ENCODE measurements at places on chromosomes 1 and 21.

GRCh38 chr1:1799716-1800115 is 21.4 kb upstream of the NADK start:
- DNase-seq: no peak

GRCh38 chr1:199789141-199789540 is 238.4 kb upstream of the NR5A2 start:
- no peak for DNase-seq

GRCh38 chr1:244163861-244164510 is 112.9 kb downstream of the ZBTB18 start:
- no peak for DNase-seq

- no peak for DNase-seq
Observed at GRCh38 chr21:15343066-15343465, 278.3 kb upstream of the NRIP1 start.

- no peak for DNase-seq
Observed at GRCh38 chr21:33662046-33662445, 19.7 kb downstream of the ITSN1 start.

- DNase-seq: peak; percentile 22
Observed at GRCh38 chr1:201348211-201348566, 29.3 kb downstream of the TNNT2 start.

GRCh38 chr1:235972311-235972689 is 92.6 kb downstream of the NID1 start:
- DNase-seq: no peak

DNA sequence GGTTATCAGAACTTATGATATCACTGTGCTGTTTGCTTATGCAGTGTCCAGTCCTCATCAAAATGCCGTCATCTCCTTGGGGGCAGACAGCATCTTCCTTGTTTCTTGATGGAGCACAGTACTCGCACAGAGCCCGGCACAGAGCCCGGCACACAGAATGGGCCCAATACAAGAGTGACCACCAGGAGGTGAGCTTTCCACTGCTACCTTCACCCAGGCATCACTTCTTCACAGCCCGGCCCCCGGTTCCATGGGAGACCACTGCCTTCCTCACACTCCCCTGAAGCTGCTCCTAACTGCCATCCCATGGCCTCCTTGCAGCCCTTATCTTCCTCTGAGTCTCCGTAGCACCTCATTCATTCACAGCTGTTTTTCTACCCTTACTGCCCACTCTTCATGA is 94.0 kb downstream of the TNR start:
- no peak for DNase-seq

- DNase-seq: no peak
Observed at GRCh38 chr1:28871631-28872401, 42.6 kb upstream of the EPB41 start.

DNA sequence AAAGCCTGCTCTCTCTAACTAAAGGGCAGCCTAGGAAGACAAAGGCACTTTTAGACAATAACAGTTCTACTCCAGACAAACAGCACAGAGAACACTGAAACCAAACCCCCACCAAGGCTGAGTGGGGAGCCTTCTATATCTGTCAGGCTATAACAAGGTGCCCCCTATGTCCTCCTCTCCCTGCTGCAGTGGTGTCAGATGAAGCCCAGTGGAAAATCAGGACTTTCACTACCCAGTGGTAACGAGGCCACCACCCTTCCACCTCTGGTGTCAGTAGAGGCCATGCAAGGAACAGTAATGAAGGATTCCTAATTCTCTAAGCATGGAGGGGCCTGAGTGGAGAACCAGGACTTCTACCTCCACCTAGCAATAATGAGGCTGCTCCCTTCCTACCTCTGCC is 83.7 kb downstream of the ZSWIM5 start:
- DNase-seq: no peak

DNA sequence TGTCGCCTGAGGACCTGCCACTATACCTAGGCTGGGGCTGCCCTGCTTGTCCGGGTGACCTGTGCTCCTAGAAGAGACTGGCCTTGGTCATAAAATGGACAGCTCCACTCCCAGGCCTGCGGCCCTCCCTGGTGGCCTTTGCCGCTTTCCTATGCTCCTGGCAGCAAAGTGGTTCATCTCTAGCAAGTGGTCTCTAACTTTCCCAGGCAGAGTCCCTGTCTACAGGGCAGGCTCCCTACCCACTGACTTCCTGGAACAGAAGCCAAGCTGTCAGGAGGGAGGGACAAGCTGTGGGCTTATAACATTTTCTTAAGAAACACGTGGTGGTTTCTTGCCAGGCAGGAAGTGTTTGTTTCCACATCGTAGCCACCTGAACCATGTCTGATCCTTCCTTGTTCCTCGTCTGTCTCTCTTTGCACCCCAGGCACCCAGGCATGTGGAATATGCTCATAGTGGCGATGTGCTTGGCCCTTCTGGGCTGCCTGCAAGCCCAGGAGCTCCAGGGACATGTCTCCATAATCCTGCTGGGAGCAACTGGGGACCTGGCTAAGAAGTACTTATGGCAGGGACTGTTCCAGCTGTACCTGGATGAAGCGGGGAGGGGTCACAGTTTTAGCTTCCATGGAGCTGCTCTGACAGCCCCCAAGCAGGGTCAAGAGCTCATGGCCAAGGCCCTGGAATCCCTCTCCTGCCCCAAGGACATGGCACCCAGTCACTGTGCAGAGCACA is 10.1 kb downstream of the H6PD start:
- no peak for DNase-seq

- no peak for DNase-seq
Observed at GRCh38 chr1:151222130-151222529, 23.8 kb downstream of the PIP5K1A start.

- DNase-seq: no peak
Observed at GRCh38 chr1:74822851-74823401, 90.0 kb downstream of the TYW3 start.

- no peak for DNase-seq
Observed at GRCh38 chr1:6578624-6579373, 995 bp upstream of the ZBTB48 start.

DNA sequence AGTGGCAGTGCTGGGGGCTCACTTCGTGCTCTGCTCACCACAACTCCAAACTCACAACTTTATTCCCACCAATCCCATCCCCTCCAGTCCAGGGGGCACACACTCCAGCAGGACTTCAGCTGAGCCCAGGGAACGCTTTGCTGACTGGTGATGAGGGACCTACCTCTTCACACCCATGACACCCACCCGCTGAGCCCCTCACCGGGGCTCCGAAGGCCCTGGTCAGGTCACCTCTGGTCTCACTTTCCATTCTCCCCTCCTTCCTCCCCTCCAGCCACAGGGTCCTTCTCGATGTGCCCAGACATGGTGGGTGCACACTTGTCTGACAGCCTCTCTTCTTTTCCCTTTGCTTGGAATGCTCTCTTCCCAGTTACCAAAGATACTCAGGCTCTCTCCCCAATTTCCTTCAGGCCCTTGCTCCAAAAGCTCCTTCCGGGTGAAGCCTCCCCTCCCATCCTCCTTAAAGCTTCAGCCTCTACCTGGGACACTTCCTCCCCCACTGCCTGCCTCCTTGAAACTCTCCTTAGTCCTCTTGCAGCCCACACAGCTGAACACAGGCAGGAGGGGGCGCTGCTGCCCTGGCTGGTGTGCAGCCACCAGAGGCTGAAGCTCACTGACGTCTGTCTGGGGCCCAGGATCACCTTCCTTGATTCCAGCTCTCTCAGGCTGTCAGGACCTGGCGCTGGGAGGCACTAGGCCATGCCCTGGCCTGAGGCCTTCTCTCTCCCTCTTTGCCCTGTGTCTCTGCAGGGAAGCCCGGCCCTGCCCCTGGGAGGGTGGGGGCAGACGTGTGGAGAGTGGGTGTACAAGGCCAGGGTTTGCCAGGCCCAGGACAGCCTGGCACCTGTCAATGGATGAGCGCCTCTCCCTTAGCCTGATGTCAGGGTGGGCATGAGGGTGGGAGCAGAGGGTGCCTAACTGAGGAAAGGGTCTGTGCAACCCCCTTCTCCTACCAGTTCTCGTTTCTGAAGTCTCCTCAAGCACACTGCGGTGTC is 1.6 kb downstream of the KCNE1 start:
- peak; percentile 53 for DNase-seq

DNA sequence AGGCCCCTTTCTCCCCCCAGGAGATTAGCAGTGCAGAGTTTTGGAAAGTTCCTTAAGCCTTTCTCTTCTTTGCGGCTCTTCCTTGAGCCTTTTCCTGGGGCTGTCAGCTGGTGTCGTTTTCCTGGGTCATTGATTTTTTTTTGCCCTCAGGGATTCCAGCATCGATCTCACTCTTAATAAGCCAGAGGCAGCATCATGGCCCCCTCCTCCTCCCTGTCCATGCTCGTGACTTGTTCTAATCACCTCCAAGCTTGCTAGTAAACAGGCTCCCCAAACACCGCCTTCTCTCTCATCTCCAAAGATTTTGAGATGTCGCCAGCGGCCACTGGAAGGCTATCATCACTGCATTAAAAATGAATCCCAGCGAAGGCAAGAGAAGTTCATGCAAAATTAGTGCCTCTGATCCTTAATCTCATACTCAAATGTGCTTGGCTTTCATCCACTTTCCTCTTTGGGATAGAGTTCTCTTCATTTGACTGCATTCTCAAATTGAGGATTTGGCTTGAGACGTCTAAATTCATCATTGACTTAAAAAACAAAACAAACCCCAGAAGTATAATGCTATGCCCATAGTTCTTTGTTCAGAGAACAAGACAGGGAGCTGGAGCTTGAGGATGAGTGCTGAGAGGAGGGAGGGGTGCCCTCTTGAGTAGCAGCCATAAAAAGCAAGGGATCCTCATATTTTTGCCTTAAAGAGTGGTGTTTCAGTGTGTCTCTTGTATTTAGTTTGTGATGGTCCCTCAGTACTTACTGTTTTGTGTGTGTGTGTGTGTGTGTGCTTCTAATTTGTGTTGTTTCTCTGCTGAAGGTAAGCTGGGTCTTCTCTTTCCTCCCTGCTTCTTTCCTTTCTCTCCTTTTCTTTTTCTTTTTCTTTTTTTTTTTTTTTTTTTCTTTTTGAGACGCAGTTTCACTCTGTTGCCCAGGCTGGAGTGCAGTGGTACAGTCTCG is 3.2 kb downstream of the EVA1C start:
- no peak for DNase-seq

DNA sequence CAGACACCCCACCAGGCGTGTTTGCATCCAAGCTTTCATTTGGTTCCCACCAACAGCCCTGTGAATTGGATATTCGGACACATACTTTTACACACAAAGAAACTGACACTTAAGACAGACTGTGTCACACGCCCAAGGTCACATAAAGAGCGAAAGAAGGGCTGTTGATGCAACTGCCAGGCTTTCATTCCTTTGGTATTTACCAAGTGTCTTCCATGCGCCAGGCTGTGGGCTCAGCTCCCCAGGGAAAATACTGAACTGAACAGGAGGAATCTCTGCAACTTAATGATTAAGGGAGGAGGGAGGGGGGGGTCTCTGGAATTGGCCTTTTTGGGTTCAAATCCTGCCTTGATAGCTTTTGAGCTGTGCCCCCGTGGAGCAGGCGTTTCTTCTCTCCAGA is 122.8 kb downstream of the ACTL8 start:
- no peak for DNase-seq

DNA sequence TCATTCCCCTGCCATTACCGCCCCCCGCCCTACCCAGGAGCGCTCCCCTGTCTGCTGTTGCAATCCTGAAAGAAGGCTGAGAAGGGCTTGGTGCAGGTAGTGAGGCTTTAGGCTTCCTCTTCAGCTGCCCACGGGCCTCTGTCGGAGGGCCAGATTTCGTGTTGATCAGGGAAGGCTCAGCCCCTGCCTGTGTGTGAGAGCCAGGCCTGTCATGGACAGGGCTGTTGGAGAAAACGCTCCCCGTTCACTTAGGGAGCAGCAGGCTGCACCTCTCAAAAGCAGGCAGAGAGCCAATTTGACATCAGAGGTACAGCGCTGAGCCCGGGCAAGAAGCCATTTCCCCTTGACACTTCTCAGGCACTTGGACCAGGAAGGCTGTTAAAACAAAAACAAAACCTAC is 19.0 kb downstream of the TEX35 start:
- DNase-seq: peak; percentile 77

- no peak for DNase-seq
Observed at GRCh38 chr1:151822404-151822803, 9.2 kb downstream of the RORC start.

DNA sequence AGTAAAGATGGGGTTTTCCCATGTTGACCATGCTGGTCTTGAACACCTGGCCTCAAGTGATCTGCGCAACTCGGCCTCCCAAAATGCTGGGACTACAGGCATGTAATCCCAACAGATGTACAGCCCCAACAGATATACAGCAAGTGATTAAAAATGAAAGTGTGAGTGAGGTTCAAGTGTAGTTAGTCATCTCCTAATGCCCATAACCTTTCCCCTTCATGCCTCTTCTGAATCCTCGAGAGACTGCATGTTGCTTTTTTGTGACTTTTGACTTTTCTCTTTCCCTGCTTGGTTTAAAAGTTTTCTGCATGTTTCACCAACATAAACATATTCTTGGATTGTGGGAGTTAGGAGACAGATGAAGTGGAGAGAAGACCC is 31.2 kb downstream of the KCNK2 start:
- no peak for DNase-seq

DNA sequence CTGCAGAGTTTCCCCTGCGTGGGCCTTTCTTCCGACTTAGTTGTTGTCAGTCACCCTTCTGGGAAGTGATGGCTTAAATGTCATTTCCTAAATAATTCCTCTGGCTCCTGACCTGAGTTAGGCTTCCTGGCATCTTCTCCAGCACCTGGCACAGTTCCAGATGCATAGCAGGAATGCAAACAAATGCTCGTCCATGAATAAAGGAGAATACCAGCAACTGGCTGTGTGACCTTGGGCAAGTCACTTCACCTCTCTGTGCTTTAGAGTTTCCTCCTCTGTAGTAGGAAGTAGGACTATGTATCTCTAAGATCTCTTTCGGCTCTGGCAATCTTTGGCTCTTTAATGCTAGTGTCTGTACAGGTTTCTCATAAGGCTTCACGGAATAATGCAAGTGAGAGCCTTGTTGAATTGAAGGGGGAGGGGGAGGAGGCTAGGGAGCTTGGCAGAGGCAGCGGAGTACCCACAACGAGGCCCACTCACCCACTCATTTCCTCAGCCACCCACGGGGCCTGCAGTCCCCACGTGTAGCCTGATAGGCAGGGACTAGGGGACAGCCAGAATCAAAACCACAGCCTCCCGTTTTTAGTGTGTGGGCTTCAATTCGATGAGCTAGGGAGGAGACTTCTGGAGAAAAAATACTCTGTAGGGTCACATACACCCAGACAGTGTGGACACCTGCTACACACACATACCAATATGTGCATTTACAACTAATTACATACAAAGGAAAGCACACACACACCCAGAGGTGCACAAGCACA is 48.1 kb downstream of the TENT5C start:
- no peak for DNase-seq

GRCh38 chr1:229629261-229629660 is 3.2 kb downstream of the URB2 start:
- no peak for DNase-seq

Data from NCI-H1417 (cell line).